ENCODE measurements at places on chromosomes 2 and 18.

DNA sequence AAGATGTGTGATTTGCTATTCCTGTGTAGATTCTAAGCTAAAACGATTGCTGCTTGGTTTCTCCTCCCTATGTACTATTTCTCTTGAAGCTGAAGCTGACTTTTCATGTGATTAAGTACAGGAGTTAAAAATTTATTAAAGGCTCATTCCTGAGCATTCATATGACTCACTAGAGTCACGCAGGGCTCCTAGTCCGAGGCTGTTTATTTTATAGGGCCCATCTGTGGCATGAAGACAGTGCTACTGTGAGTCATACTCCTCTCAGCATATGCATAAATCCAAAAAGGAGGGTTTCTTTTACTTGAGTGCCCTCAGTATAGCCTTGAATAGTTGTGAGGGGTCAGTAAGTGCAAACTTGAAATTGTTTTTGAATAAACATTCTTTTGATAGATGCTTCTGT lies 378.8 kb downstream of the PTPRM start:
- DNase-seq, result no peak

DNA sequence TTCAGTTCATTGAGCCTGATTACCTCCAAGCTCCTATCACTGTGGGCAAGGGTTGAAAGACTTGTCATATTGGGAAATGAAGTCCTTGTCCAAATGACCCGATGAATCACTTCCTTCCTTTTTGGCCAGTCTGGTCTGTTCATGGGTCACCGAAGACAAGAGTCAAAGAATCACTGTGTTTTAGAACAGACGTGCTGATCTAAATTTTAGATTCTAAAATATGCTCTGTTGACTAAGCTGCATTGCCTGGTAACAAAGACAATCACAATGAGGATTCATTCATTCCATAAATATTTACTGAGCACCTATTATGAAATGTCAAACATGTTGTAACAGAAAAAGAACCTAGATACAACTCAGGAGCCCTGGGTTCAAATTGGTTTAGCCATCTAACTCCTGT lies 99.4 kb upstream of the RND3 start:
- DNase-seq, result no peak

- DNase-seq, result no peak
These were observed 252.1 kb upstream of the COPS8 start for GRCh38 chr2:236833501-236834073.

DNA sequence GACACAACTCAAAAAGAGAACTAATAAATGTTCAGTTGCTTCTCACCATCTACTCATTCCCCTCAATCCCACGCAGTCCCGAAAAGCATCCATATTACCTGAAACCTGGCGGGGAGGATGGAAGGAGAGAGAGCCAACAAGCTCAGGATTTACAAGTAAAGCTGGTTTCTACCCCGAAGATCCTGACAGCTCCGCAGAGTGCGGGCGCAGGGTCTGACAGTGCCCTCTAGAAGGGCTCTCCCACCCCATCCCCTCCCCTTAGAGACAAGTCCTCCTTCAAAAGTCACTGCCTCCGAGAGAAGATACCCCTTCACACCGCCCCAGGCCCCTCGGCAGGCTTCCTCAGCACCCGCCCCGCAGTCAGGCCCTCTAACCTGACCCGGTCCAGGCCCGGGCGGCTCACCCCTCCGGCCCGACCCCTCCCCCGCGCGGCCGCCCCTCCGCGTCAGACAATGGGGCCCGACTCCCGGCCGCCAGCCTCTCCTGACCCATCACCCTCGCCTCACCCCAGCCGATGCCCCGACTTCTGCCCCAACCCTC lies 550 bp downstream of the RAB1A start:
- DNase-seq, result no peak

GRCh38 chr2:620471-621302 lies 56.5 kb downstream of the TMEM18 start:
- DNase-seq, result no peak

DNA sequence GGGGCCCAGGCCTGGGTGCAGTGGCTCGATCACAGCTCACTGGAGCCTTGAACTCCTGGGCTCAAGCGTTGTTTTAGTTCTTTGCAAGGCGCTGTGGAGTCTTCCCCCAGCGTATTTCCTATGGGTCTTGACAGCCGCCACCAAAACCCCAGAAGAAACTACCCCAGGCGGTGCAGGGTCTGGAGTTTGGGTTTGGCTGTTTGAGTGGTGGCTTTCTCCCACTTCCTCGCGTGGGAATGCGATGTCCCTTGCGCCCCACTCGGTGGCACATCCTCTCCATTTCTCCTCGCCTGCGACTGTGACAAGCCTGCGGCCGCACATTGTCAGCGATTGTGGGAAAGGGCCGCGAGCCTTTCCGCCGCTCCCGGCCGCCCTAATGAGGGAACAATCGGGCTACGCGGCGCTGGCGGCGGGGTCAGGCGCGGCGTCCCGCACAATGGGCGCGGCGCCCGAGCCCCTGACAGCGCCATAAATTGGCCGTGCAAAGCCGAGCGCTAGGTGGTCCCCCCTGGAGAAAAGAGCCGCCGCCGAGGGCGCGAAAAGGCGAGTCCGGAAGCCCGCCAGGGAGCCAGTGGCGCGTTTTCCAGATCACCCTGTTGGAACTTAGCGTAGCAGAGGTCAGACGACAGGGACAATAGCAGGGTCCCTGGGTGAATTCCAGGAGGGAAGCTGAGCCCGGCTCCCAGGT lies 194.9 kb upstream of the POU3F3 start:
- no peak for DNase-seq

DNA sequence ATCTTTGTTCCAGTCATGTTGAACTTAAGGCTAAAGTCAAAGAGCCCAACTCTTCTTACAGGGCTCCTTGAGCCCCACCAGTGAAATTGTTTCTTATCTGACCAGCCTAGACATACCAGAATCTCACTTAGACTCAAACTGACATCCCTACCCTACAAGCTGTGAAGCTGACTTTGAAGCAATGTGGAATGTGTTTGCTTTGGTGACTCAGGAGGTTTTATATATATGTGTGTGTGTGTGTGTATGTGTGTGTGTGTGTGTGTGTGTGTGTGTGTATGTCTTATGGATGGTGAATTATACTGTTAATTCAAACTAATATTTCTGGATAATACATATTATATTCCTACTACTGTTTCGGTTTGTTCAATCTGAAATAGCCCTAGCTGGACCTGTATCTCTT lies 67.3 kb downstream of the CAMKMT start:
- DNase-seq, result no peak

DNA sequence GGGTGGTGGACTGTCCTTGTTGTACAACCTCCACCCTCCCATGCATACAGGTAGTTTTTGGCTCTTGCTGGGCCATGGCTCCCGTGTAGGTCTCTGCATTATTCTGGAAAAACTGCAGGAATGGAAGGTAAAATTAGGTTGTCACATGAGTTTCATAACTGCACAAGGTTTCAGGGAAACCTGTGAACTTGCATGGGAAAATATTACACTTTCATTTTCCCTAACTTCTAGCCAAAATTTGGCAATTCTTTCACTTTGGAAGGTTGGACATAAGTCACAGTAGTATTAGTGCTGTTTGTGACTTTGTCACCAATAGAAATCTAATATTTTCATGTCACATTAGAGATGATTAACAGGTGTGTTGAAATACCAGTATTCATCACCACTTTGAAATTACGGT lies 118.1 kb upstream of the MGAT5 start:
- no peak for DNase-seq

- no peak for DNase-seq
These were observed 4.3 kb downstream of the COL3A1 start for GRCh38 chr2:188978291-188979081.

DNA sequence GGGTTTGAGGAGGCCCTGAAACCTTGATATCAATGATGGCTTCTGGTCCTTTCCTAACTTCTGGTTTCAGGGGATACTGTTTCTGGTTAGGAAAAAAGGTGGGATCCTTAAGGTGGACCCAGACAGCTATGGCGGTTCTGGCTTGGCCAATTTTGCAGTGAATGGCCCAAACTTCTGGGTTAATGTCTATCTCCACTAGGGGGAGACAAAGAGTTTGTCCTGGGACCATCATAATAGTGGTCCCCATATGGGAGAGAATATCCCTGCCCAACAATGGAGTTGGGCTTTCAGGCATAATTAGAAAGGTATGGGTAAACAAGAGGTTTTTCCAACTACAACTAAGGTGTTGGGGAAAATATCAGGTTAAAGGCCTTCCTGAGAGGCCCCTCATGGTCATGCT lies 273.5 kb downstream of the CALCRL start:
- DNase-seq, result no peak

- no peak for DNase-seq
These were observed 538.4 kb downstream of the STK39 start for GRCh38 chr2:167708998-167709397.

DNA sequence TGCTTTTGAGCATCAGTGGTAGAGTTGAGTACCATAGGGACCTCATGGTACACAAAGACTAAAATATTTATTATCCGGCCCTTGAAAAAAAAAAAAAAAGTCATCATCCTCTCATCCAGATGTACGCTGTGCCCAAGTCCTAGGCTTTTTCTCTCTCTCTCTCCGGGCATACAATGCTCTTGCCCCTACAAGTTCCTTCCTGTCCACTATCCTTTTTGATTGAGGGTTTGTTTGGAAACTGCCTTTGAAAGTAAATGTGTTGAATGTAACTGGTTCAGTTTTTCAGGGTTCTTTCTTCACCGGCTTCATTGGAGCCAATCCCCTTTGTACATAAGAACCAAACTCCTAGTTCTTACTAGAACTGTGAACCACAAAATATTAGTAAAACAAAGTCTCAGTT lies 130.3 kb downstream of the MGAT5 start:
- DNase-seq, result no peak

DNA sequence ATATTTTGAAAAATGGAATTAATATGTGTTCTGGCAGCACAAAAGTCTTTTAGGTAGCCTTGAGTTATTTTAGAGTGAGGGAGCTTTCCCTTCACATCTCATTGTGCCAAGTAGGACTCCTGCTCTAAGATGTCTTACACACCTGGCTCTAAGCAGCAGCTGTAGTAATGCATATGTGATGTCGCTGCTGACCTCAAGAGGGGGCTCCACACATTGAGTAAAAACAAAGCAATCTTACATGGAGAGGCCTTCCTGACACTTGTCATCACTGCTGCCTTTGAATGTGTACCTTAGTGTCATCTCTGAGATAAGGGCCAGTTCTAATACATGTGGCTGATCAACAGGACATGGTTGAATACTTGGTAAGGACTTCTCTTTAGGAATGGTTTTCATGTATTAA lies 75.8 kb downstream of the ACTR3 start:
- DNase-seq, result peak; percentile 32

GRCh38 chr2:158481116-158481515 lies 24.4 kb downstream of the PKP4 start:
- no peak for DNase-seq

DNA sequence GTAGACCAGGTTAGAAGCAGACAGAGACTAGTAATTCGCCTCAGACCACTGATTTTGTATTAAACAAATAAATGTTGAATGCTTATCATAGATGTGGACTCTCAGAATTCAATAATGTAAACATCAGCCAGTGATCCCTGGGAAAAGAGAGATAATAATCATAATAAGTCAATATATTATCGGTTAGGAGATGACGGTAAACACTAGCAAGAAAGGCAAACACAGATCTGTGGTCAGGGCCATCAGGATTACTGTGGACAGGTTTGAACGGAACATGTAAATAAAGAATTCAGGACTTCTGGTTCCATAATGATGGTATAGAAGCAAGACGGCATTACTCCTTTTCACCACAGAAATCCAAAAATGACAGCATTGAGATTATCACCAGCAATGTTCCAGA lies 861.6 kb downstream of the CBLN2 start:
- no peak for DNase-seq

- no peak for DNase-seq
These were observed 86.8 kb downstream of the ADCYAP1 start for GRCh38 chr18:991441-991840.

DNA sequence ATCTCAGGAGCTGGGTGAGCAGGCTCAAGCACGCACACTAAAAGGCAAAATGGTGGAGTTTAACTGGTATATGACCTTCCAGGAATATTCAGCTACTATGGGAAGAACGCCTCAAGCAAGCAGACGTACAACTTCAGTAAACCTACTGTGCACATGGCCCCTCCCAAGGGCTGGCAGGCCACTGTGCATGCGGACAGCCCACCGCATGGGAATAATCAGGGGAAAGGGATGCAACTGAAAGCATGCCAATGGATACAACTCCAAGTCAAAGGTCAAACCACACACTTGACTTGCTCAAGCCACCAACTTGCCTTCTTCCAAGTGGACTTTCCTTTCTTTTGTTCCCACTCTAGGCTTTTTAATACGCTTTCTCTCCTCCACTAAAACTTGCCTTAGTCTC lies 121.6 kb upstream of the SNTG2 start:
- no peak for DNase-seq

DNA sequence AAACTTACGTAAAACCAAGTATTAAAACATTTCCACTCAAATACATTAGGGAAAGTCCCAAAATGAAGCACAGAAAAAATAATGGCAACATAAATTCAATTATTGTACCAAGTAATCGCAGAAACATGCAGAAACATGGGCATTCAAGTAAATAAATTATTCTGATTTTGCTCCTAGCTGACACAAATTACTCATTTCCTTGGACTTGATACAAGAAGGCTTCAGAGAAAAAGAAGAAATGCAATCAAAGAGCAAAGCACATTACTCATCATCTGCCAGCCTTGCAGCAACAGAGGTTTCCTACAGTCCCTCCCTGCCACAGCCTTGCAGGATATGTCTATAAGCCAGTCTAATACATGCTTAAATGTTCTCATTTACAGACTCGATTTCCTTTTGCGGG lies 439.8 kb upstream of the LYPD1 start:
- no peak for DNase-seq

- DNase-seq, result no peak
These were observed 90.9 kb downstream of the RNF144A start for GRCh38 chr2:7007846-7008741.

DNA sequence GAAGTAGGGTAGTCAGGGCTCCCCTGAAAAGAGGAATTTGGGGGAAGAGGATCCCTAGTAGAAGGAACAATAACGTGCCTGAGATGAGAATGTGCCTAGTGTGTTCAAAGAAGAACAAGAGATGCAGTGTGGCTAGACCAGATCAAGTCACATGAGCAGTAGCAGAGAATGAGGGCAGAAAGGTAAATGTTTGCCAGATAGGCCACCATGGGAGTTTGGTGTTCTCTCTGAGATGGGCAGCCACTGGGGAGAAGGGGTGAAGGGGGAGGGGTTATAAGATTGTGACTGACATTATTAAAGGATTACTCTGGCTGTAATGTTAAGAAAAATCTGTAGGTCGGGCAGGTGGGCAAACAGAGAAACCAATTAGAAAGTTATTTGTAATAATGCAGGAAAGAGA lies 166.0 kb downstream of the LCLAT1 start:
- no peak for DNase-seq

DNA sequence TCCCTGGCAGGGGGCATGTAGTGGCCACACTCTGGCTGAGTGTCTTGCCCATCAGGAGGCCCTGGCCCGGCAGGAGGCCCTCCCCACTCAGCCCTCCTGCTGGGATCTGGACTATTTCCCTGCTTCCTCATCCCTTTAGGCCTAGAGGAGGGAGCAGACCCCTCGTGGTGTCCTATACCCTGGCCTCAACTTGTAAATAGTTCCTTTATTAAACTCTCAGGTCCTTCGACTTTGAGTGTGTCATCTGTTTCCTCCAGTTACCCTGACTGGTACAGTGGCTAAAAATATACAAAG lies 166.7 kb upstream of the GLI2 start:
- no peak for DNase-seq

- no peak for DNase-seq
These were observed 33.6 kb upstream of the B3GNT7 start for GRCh38 chr2:231361701-231362554.

- peak; percentile 8 for DNase-seq
These were observed 109.8 kb downstream of the AP1S3 start for GRCh38 chr2:223727562-223727961.
